Renal cortex interstitium (tissue), 15 donors: ENCODE measurements at places on chromosomes 11 and 22.
A peak's percentile ranks its signal among the peaks of the same experiment; 100 is the strongest.

GRCh38 chr11:64373598-64373974 is 14.6 kb downstream of the RPS6KA4 start:
- no peak for DNase-seq

GRCh38 chr11:46369458-46370152 is 11.9 kb upstream of the MDK start:
- DNase-seq, result peak; percentile 76

DNA sequence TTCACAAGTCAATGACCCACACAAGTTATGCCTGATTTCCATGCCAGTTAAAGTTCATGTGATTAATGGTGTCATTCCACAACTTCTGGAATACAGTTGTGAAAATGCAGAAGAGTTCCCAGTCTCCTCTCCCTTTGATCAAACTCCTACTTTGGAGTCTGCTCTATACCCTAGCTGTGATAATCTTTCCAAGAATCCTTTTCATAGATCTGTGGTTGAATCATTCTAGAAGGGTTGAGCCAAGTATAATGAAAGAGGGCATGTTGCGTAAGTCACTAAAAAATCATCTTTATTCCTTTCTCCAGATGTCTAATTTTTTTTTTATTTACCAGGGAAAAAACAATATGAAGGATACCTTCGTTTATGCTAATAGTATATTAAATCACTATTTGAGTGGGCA is 89.7 kb upstream of the CARD18 start:
- DNase-seq, result no peak

- no peak for DNase-seq
Observed at GRCh38 chr11:117842131-117842941, 17.8 kb upstream of the FXYD2 start.

DNA sequence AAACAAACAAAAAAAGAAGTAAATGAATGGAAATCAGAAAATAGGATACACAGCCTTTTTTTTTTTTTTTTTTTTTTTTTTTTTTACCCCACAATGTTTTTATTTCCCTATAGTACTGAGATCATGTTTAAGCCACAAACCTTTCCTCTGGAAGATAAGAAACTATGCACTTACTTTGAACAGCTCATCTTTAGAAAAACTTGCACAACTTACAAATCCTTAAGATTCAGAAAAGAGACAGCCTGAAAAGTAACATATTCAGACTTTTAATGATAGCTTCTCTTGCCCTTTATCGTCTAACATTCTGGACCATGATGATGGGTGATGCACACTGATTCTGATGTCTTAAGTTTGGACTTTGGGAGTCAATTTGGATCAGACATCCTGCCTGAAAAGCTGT is 80.3 kb downstream of the TNRC6B start:
- DNase-seq, result no peak

GRCh38 chr22:50058906-50059880 is 1.1 kb upstream of the TTLL8 start:
- peak; percentile 32 for DNase-seq

DNA sequence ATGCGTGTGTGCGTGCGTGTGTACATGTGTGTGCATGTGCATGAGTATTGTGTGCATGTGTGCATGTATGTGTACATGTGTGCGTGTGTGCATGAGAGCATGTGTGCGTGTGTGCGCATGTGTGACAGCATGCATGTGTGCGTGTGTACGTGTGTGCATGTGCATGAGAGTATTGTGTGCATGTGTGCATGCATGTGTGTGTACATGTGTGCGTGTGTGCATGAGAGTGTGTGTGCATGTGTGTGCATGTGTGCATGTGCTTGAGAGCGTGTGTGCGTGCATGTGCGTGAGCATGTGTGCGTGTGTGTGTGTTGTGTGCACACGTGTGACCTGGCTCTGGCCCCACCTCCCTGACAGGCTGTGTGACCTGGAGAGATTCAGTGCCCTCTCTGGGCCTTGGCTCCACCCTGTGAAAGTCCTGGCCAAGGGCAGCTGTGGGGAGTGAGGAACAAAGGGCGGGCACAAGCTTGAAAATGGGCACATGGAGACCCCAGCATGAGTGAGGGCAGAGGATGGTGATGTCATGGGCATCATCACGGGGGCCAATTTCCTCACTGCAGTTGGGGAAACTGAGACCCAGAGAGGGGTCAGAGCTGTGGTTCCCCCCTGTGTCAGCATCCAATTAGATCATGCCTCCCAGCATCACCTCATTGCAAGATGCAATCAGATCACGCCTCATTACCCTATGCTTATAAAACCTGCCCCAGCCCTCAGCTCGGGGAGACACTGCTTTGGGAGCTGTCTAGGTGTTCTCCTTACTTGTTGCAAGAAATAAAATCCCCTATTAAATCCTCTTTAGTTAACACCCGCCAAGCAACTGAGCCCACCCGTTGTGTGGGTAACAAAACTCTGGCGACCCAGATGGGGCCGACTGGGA is 658 bp downstream of the ACY3 start:
- DNase-seq, result no peak

GRCh38 chr11:119029340-119030028 is 1.2 kb downstream of the SLC37A4 start:
- peak; percentile 81 for DNase-seq

GRCh38 chr11:6006846-6007245 is at the start of gene OR56A4:
Gene OR56A4 (minus strand): TSS chr11:6006946. CDS start chr11:6002992, 3,954 bp downstream.
- no peak for DNase-seq

DNA sequence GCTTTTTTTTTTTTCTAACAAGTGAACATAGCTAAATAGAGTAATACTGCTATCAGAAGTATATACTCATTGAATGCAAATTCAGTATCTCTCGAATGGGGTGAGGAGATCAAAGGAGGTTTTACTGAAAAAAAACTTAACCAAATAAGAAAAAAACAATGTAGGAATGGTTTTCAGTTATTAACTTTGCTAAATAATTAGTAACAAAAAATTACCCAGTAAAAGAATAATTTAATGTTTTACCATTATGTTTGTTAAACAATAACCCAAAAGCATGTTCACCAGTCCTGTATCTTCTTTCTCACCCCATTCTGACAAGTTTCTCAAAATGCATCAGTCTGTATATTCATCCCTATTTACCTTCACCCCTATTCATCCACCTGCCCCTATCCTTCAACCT is 22.6 kb upstream of the CTSC start:
- DNase-seq, result no peak

DNA sequence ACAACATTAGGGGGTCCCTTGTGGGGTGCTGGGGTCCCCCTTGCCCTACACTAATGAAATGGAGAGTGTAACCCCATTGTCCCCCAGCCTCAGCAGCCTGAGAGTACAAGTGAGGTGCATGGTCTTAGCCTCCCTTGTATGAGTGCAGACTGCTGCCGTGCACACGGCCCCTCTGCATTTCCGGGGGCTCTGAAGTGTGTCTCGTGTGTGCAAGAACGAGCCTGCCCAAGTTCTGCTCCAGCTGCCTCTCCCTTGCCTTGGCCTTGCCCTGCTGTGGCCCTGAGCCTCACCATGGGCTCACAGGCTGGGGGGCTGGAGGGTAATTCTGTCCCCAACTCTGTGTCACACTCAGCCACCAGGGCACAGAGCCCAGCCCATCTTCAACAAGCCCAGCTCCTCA is 5.2 kb upstream of the EHD1 start:
- DNase-seq, result no peak

GRCh38 chr11:56782167-56782847 is 33.8 kb upstream of the OR9G4 start:
- DNase-seq, result no peak
